C1 segment of cervical spinal cord (tissue), 14 donors: ENCODE measurements at places on chromosomes 1 and 21.

DNA sequence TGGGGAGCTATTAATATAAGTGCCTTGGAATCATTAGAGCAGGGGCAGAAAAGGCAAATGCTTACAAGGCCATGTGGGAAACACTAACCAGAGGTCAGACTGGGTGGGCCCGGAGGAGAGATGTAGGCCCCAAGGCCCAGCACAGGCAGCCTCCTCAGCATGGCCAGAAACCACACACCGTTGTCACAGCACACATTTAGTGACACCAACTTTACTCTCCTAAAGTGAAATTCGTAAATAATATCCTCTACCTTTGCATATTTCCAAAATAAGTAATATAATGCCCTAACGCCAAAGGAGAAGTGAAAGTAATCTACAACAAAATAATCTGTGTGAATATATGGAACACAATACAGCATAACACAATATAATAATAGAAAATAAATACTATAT is 62.6 kb downstream of the KIF21B start:
- DNase-seq, result no peak

- no peak for DNase-seq
These were observed 86.3 kb downstream of the ACBD6 start for GRCh38 chr1:180415985-180416633.

GRCh38 chr1:8580566-8580965 is 236.9 kb downstream of the RERE start:
- no peak for DNase-seq

DNA sequence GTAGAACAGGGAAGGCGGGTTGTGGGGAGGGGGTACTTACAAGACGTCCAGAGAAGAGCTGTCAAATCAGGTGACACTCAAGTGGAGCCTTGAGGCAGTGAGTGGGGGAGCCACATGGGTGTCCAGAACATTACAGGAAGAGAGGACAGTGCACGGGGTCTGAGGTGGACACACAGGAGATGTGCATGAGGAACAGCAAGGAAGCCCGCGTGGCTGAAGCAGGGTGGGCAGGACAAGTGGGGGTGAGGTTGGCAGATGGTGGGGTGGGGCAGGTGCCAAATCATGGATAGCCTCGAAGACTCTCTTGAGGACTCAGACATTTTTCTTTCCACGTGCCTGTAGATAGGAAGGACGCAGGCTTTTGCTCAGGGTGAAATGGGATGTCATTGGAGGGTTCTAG is 921 bp downstream of the SMPDL3B start:
- DNase-seq, result no peak

DNA sequence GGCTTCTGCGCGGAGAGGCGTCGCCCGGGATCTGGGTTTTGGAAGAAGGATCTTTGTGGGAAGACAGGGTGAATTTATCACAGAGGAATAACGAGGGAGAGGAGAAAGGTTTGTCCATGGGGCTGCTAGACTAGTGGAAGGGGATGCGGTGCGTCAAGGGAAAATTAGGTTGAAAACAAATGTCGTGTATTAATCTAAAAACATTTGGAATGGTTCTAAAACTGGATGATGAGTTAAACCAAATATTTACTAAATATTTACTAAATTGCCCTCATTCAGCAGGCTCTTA is 647 bp downstream of the RO60 start:
- DNase-seq, result no peak

- no peak for DNase-seq
These were observed 218.7 kb downstream of the TM2D1 start for GRCh38 chr1:61506236-61506635.

DNA sequence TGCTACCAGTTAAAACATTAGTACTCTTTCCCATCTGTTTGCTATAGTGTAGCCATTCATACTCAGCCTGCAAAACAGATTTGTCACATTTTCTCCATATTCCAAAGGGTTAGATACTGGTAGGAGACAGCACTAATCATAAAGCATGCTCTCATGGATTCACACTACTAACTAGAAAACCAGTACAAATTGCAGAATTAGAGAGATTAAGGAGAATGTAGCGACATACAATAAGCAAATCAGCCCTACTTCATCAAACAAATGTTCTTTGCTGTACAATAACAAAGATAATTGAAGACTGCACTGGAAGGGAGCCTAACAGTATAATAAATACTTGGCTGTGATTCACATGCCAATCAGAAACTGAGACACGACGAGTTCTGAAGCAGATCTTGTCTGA is 368.0 kb upstream of the PRMT6 start:
- DNase-seq, result no peak

DNA sequence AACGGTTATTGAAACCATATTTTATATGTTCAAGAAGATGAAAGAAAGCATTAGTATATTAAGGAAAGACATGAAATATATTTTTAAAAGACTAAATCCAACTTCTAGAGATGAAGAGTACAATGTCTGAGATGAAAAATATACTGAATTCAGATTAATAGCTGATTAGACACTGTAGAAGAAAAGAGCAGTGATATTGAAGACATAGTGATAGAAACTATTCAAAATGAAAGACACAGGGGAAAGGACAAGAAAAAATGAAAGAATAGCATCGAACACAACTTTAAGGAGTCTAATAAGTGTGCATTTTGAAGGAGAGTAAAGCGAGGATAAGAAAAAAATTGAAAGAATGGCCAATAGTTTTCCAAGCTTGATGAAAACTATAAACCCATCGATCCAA is 11.2 kb upstream of the IFNAR1 start:
- no peak for DNase-seq

- DNase-seq, result peak; percentile 85
These were observed 30.0 kb downstream of the PODN start for GRCh38 chr1:53091841-53092645.

GRCh38 chr1:94514095-94514727 is 27.3 kb downstream of the F3 start:
- no peak for DNase-seq

- DNase-seq, result no peak
These were observed 1023.5 kb upstream of the B3GALT2 start for GRCh38 chr1:194209920-194210319.

DNA sequence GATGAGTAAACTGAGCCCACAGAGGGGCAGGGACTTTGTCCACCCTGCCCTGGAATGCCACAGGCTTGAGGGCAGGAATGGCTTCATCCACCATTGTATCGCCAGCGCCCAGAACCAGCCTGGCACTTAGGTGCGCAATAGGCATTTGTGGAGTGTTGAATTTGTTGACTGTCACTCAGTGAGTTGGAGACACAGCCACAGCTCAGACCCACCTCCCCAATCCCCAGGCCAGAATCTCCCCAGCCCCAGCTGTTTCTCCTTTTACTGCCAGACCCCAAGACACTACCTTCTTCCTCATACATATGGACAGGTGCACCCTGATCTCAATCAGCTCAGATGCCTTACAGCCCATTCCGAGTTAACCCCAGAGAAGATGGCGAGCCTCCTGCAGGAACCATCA is 674.5 kb downstream of the MATN1 start:
- DNase-seq, result no peak
